ENCODE measurements at places on chromosomes 11 and 22. TPM values are rescaled to one million over a fixed set of nuclear protein-coding genes. Genes with fewer than 3 reads are reported as not detected.

- no peak overlapping the region for H3K4me3 ChIP-seq
- H3K36me3 ChIP-seq: no peaks in the 10 kb centered on the region
- no peak overlapping the region for H3K27ac ChIP-seq
- no peaks in the 10 kb centered on the region for H3K27me3 ChIP-seq
These were observed 25.8 kb upstream of the DAGLA start for GRCh38 chr11:61654397-61654829.

Gene MRPL23
- polyA plus RNA-seq: 137 TPM

DNA sequence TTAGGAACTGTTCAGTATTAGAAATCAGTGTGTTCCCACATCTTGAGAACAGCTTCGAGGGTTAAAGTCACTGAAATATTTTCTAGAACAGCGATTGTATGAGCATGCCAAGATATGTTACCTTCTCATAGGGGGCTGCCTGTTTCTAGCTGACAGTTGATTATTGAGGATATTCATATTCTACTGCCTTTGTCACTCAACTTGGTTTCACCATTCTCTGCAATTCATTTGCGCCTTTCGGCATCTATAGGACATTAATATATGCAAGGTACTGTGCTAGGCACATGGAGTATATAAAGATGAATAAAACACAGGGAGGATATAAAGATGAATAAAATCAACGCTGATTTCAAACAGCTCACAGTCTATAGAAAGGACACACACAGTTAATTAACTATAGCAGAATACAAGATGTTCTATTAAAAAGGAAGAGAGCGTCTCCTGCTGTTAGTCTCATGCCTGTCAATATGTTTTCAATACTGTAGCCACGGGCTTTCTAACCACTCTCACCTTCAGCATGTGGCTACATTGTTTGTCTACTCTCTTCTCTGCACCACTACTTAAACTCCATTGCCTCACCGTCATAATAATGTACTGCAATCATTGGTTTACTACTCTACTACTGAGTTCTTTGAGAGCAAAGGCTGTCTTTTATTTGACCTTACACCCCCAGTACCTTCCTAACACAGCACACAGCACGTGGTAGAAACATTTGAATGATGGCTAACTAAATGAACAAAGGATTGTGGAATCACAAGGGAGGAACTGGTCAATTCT lies 81.9 kb downstream of the RAB30 start:
- H3K36me3 ChIP-seq: no peaks in the 10 kb centered on the region
- DNase-seq: no peak
- H3K27ac ChIP-seq: no peak overlapping the region
- H3K4me3 ChIP-seq: no peak overlapping the region
- H3K4me1 ChIP-seq: peaks cover 8% of the 10 kb centered on the region
- H3K27me3 ChIP-seq: no peaks in the 10 kb centered on the region

DNA sequence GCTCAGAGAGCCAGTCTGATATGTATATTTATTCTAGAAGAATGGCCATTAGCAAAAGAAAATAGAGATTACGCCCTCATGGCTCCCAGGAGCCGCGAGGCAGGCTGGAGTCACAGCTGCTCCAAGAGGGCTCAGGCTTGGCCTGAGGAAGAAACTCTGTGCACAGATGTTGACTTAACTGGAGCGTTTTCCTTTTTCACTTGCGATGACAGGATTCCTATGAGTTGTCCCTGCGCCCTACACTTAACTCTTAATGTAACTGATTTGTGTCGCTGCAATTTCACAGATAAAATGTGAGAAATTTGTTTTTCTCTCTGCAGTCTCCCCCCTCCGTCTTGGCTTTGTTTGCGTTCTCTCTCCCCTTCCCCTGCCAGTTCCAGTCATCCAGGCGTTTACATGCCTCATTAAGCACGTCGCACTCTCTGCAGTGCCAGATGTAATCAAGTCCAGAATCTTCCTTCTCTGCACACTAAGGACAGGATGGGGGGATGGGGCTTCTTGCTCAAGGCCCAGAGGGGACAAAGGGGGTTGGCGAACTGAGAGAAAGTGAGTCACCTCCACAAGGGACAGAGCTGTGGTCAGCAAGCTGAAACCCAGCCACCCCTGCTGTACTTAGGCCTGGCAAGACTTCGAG lies 1060.1 kb downstream of the NTM start:
- H3K27me3 ChIP-seq: no peaks in the 10 kb centered on the region
- no peaks in the 10 kb centered on the region for H3K36me3 ChIP-seq
- peaks cover 15% of the 10 kb centered on the region for H3K4me1 ChIP-seq

DNA sequence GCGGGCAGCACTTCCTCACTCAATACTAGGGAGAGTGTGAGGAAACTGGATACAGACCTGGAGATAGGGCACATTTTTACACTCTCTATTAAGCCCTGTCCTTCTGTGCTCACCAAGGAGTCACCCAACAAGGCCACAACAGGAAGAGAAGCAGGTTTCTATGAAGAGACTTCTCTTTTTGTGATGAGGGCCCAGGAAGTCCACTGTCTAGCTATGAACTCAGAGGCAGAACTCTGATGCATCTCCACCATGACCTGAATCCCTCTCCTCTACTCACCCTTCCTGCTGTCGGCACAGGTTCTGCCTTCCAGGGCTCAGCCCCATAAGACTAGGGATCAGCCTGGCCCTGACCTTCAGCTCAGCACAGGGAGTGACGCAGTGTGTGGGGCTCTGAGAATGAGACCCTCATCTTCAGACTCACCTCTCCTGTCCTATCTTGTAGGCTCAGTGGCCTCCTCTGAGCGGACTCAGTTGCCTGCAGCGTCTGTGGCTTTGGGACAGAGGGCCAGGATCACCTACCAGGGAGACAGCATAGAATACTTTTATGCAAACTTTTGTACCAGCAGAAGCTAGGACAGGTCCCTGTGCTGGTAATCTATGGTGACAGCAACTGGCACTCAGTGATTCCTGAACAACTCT lies 49.3 kb upstream of the IGLL5 start:
- no peak for DNase-seq
- H3K36me3 ChIP-seq: no peaks in the 10 kb centered on the region
- no peak overlapping the region for H3K27ac ChIP-seq
- no peaks in the 10 kb centered on the region for H3K4me1 ChIP-seq

Gene PDGFD
- polyA plus RNA-seq: 100 TPM

Gene KRTAP5-2
- not detected for polyA plus RNA-seq

Gene MPEG1
- not detected for polyA plus RNA-seq

DNA sequence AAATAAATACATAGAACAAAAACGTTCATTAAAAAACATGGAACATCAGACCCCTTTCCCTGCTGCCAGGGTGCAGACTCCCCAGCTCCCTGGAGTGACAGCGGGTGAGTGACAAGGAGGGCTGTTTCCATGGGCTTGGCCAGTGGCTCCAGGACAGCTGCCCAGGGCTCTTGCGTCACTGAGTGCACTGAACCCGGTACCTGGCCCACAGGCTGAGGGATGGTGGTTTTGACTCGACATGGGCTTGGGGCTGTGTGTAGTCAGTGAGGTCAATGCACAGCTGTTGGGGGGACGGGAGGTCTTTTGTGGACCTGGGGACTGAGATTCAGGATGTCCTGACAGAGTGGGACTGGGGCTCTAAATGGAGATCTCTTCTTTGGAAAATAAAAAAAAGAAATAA lies 142.1 kb upstream of the B3GAT1 start:
- no peaks in the 10 kb centered on the region for H3K36me3 ChIP-seq
- H3K27ac ChIP-seq: no peak overlapping the region
- H3K4me1 ChIP-seq: no peaks in the 10 kb centered on the region
- no peak for DNase-seq
- H3K4me3 ChIP-seq: no peak overlapping the region
- H3K27me3 ChIP-seq: no peaks in the 10 kb centered on the region

- no peaks in the 10 kb centered on the region for H3K27me3 ChIP-seq
- H3K36me3 ChIP-seq: no peaks in the 10 kb centered on the region
These were observed 132.4 kb downstream of the TTC28 start for GRCh38 chr22:28547132-28547842.

DNA sequence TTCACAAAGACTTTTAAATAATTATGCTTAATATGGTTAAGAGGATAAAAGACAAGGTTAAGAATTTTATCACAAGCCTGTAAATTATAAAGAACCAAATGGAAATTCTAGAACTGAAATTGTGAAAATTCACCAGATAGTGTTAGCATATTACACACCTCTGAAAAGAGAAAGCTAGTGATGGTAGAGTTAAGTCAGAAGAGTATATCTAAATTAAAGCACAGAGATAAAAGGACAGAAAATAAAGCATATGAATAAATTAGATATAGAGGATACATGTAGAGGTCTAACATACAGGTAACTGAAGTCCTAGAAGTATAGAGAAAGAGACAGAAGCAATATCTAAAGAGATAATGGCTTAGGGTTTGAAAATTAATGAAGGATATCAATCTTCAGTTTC lies 4.2 kb upstream of the CLTCL1 start:
- H3K27me3 ChIP-seq: no peaks in the 10 kb centered on the region
- no peak overlapping the region for H3K27ac ChIP-seq
- no peak for DNase-seq
- no peaks in the 10 kb centered on the region for H3K4me1 ChIP-seq
- no peaks in the 10 kb centered on the region for H3K36me3 ChIP-seq

Gene C22orf31
- not detected for polyA plus RNA-seq

- peaks cover 19% of the 10 kb centered on the region for H3K36me3 ChIP-seq
- H3K27me3 ChIP-seq: no peaks in the 10 kb centered on the region
- peaks cover 42% of the 10 kb centered on the region for H3K4me1 ChIP-seq
- H3K27ac ChIP-seq: peak overlapping the region; percentile 97
These were observed 43.9 kb upstream of the DLAT start for GRCh38 chr11:111981270-111981669.

DNA sequence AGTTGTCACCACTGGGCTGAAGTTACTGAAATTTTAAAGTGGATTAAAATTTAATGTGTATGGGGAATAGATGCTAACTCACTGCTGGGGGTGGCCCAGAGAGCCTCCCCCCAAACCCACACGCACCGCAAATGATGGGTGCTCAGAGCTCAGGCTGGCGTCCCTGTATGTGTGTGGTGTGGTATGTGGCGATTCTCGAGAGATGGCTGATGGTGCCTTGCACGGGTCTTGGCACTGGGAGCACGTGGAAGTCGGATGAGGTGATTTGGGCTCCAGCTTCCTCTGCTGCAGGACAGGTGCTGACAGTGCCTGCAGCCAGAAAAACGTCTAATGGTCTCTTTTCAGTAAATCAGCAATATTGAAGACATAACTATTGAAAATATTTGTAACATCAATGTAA lies 1473.3 kb downstream of the TBC1D22A start:
- no peaks in the 10 kb centered on the region for H3K27me3 ChIP-seq
- no peak overlapping the region for H3K27ac ChIP-seq
- no peaks in the 10 kb centered on the region for H3K4me1 ChIP-seq

Gene DDI1
- polyA plus RNA-seq: 2.8 TPM

Gene GGT5
- 3.6 TPM for polyA plus RNA-seq

DNA sequence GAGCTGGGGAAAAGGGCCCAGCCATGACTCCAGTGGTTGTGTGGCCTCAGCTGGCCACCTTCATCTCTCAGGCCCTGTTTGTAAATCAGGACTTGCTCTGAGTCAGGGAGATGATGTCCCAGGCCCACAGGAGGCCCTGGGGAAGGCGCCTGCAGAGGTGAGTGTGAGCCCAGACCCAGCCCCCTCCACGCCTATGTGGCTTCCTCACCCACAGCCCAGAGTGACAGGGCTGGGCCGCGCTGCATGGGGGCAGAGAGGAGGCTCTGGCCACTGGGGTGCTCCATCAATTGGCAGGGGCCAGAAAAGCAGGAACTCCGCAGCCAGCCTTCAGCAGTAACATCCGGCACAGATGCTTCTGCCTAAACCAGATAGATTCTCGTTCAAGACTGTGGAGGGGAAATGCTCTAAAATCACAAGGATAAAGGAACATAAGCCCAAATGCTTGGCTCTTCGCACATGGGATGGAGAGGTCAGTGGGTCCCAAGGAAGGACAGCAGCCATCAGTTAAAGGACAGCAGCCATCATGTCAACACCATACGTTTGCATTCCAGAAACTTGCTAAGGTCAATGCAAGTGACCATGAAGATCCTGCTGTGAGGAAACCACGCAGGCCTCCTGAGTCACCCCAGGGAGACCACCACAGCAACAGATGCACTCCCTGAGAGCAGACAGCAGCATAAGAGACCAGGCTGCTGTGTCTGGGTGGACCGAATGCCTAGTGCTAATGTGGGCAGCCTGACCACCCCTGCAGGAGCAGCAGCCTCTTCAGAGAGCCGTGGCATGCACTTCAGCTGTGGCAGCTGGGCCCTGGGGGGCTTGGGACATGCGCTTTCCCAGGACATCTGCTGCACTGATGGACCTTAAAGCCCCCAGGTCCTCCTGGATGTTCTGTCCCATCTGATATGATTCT lies 28.3 kb downstream of the OSBPL5 start:
- no peak for DNase-seq
- no peak overlapping the region for H3K27ac ChIP-seq
- no peaks in the 10 kb centered on the region for H3K36me3 ChIP-seq
- H3K4me1 ChIP-seq: no peaks in the 10 kb centered on the region

Gene CABP7
- polyA plus RNA-seq: 0.11 TPM

Gene SLN
- 3.1 TPM for polyA plus RNA-seq

DNA sequence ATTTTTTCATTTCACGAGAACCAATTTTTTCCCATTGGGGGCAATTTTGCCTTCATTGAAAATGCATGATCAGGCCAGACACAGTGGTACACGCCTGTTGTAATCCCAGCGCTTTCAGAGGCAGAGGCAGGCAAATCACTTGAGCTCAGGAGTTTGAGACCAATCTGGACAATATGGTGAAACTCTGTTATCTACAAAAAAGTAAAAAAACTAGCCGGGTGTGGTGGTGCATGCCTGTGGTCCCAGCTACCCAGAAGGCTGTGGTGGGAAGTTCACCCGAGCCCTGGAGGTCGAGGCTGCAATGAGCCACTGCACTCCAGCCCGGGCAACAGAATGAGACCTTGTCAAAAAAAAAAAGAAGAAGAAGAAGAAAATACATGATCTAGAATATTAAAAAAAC lies 19.2 kb upstream of the UPK3A start:
- no peaks in the 10 kb centered on the region for H3K4me1 ChIP-seq
- H3K27me3 ChIP-seq: no peaks in the 10 kb centered on the region
- DNase-seq: peak; percentile 33
- no peak overlapping the region for H3K4me3 ChIP-seq
- H3K36me3 ChIP-seq: no peaks in the 10 kb centered on the region
- no peak overlapping the region for H3K27ac ChIP-seq

DNA sequence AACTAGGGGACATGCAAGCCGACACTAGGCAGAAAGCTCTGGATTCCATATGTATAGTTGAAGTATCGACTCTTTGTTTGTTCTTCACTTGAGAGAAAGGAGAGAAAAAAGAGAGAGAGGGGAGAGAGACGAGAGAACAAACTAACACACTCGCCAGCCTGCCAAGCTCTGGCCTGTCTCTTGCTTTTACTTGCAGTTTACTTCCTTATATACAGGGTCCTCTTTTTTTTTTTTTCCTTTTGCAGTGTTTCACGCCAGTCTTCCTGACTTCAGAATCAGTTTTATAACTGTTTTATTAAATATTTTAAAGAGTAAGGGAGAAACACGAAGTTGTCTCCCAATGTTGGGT lies 19.9 kb downstream of the TEAD1 start:
- no peak for DNase-seq
- peaks cover 61% of the 10 kb centered on the region for H3K4me1 ChIP-seq
- H3K27ac ChIP-seq: peak overlapping the region; percentile 89

Gene PAAF1
- 99.3 TPM for polyA plus RNA-seq

Gene TRIM6
- polyA plus RNA-seq: 10.8 TPM

- no peak overlapping the region for H3K4me3 ChIP-seq
- H3K36me3 ChIP-seq: no peaks in the 10 kb centered on the region
These were observed 289.1 kb downstream of the ETS1 start for GRCh38 chr11:128298271-128298670.

- H3K4me3 ChIP-seq: no peak overlapping the region
- no peaks in the 10 kb centered on the region for H3K36me3 ChIP-seq
- peaks cover 30% of the 10 kb centered on the region for H3K27me3 ChIP-seq
- H3K27ac ChIP-seq: no peak overlapping the region
These were observed 406.3 kb downstream of the ETS1 start for GRCh38 chr11:128181088-128181480.
